ENCODE measurements at places on chromosomes 7 and 10.
A peak's percentile ranks its signal among the peaks of the same experiment; 100 is the strongest.

- H3K4me3 ChIP-seq, result no peak overlapping the region
- no peaks in the 10 kb centered on the region for H3K27me3 ChIP-seq
Measured at GRCh38 chr10:110395350-110396283, 90.9 kb upstream of the SMNDC1 start.

DNA sequence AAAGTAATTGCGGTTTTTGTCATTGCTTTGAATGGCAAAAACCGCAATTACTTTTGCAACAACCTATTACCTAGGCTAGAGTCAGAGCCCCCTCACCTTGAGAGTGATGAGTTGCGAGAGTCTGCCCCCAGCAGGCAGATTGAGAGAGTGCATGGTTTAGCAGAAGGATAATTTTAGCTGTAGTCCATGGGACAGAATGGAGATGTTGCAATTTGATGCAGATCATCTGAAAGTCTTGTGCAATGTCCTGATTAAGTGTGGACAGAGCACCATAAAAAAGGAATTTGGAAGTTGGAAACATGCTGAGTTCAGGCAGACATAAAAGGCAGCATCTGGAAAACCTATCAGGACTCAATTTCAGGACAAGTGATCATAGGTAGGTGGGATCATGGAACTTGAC is 48.7 kb downstream of the GPR141 start:
- H3K27ac ChIP-seq, result no peak overlapping the region
- no peaks in the 10 kb centered on the region for H3K4me1 ChIP-seq
- DNase-seq, result peak; percentile 38
- no peaks in the 10 kb centered on the region for H3K36me3 ChIP-seq

GRCh38 chr10:24697080-24697479 is 26.6 kb downstream of the ARHGAP21 start:
- no peak overlapping the region for H3K27ac ChIP-seq
- H3K36me3 ChIP-seq, result no peaks in the 10 kb centered on the region
- no peak for DNase-seq
- peaks cover 7% of the 10 kb centered on the region for H3K4me1 ChIP-seq
- H3K4me3 ChIP-seq, result no peak overlapping the region
- no peaks in the 10 kb centered on the region for H3K27me3 ChIP-seq

GRCh38 chr7:101216860-101217387 is 457 bp downstream of the PLOD3 start:
- H3K4me3 ChIP-seq, result peak overlapping the region; percentile 89
- H3K27ac ChIP-seq, result no peak overlapping the region
- no peak for DNase-seq

GRCh38 chr10:63910806-63911205 is 389.6 kb downstream of the REEP3 start:
- H3K27me3 ChIP-seq, result peaks cover 3% of the 10 kb centered on the region
- H3K36me3 ChIP-seq, result no peaks in the 10 kb centered on the region
- H3K27ac ChIP-seq, result no peak overlapping the region
- DNase-seq, result no peak

- H3K36me3 ChIP-seq, result no peaks in the 10 kb centered on the region
- H3K4me1 ChIP-seq, result peaks cover 3% of the 10 kb centered on the region
- H3K27me3 ChIP-seq, result no peaks in the 10 kb centered on the region
- H3K4me3 ChIP-seq, result no peak overlapping the region
Measured at GRCh38 chr7:134750083-134751062, 29.1 kb upstream of the CALD1 start.

- no peak overlapping the region for H3K27ac ChIP-seq
- no peaks in the 10 kb centered on the region for H3K4me1 ChIP-seq
- no peak overlapping the region for H3K4me3 ChIP-seq
- H3K36me3 ChIP-seq, result peaks cover 20% of the 10 kb centered on the region
- H3K27me3 ChIP-seq, result no peaks in the 10 kb centered on the region
Measured at GRCh38 chr7:30430777-30431176, 47.8 kb downstream of the NOD1 start.

DNA sequence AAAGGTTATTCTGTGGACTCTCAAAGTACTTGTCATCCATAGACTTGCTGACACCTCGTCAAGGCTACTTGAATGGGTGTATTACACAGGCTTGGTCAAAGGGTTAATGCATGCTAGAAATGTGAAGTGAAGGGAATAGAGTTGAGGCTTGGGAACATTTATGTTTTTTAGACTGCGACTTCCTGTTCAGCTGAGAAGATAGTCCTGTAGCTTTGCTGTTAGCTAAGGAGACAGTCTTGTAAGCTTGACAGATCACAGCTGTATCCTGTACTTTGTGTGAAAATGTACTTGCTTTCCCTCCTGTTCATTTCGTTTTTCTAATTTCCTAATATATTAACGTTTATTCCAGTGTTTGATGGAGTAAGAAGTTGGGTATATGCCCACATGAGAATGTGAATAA is 52.1 kb downstream of the ADD3 start:
- peaks cover 84% of the 10 kb centered on the region for H3K4me1 ChIP-seq
- no peak overlapping the region for H3K4me3 ChIP-seq
- H3K36me3 ChIP-seq, result no peaks in the 10 kb centered on the region
- no peaks in the 10 kb centered on the region for H3K27me3 ChIP-seq
- H3K27ac ChIP-seq, result peak overlapping the region; percentile 75

DNA sequence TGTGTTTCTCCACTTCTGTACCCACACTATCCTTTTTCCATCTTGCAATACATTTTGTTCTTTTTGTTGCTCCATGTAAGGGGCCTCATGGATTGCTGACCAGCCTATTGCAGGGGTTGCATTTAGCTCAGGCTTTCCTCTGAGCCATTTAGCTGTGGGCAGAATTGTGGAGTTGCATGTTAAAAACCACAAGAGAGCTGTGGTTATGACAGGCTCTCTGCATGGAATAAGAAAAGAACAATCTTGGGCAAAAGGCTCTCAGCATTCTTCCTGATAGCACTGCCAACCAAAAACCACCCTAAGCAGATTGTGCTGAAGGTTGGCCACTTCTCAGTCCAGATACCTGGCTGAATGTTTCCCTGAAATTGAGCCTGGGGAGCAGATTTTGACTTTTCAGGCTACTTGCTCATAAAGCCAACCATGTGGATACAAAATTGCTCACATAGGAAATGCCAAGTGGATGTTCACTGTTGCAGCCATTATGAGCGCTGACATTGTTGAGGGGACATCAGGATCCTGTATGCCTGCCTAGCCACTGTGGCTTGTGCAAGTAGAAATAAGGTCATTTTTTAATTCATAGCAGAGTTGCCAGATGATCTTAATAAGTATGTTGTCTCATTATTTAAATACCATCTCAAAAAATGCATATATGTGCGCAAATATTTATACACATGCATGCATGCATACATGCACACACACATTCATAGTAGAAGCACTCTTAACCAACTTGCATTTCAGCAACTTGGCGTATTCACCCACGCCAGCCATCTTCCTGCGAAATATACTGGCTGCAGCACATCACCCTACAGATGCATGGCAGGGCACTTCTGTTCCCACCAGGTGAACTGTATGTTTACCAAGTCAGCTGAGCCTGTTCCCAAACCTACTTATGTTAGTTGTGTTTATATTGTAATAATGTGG is 695.4 kb downstream of the LRMDA start:
- no peak for DNase-seq
- H3K4me1 ChIP-seq, result no peaks in the 10 kb centered on the region
- no peak overlapping the region for H3K27ac ChIP-seq
- no peak overlapping the region for H3K4me3 ChIP-seq
- no peaks in the 10 kb centered on the region for H3K36me3 ChIP-seq

- no peak overlapping the region for H3K4me3 ChIP-seq
- no peaks in the 10 kb centered on the region for H3K36me3 ChIP-seq
- no peaks in the 10 kb centered on the region for H3K4me1 ChIP-seq
- no peak overlapping the region for H3K27ac ChIP-seq
Measured at GRCh38 chr7:12475362-12476063, 71.8 kb upstream of the VWDE start.

- peaks cover 18% of the 10 kb centered on the region for H3K36me3 ChIP-seq
- no peaks in the 10 kb centered on the region for H3K27me3 ChIP-seq
- DNase-seq, result no peak
- H3K4me3 ChIP-seq, result no peak overlapping the region
Measured at GRCh38 chr10:112603062-112603461, 156.0 kb downstream of the VTI1A start.

Measured in activated naive CD4-positive, alpha-beta T cell treated with anti-CD3 and anti-CD28 coated beads for 36 hours (primary cell).